AG09309 (cell line): ENCODE measurements at places on chromosomes 16 and 17.

DNA sequence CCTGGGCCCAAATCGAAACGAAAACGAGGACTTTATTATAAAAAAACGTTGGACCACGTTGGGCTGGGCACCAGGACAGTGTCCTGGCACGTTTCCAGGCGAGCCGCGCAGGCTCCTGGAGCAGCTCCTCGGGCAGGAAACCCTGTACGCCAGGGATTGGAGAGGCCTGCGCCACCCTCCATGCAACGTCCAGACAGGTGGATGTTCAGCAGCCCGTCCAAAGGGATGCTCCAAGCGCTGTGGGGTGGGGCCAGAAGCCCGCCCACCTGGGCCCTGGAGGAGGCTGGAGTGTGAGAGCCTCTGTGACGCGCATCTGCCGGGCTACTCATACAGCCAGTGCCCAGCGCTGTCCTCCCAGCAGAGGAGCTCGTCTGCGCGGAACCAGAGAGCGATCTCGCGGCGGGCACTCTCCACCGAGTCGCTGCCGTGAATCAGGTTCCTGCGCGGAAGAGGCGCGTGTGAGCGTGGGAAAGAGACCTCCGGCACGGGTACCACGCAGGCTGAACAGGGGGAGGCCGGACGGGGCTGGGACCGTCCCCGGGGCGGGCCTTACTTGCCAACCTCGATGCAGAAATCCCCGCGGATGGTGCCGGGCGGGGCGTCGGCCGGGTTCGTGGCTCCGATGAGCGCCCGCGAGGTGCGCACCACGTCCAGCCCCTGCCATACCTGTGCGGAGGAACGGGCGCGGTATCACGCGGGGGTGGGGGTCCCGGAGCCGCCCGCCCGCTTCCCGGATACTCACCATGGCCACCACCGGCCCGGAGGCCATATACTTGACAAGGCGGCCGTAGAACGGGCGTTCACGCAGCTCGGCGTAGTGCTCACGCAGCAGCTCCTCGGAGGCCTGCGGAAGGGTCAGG, 785 bp downstream of the NME3 start:
- DNase-seq = no peak

- no peak for DNase-seq
These were observed 3.3 kb downstream of the TBX4 start for GRCh38 chr17:61455324-61456060.

GRCh38 chr16:2834968-2835367, 4.9 kb downstream of the ZG16B start:
- no peak for DNase-seq

DNA sequence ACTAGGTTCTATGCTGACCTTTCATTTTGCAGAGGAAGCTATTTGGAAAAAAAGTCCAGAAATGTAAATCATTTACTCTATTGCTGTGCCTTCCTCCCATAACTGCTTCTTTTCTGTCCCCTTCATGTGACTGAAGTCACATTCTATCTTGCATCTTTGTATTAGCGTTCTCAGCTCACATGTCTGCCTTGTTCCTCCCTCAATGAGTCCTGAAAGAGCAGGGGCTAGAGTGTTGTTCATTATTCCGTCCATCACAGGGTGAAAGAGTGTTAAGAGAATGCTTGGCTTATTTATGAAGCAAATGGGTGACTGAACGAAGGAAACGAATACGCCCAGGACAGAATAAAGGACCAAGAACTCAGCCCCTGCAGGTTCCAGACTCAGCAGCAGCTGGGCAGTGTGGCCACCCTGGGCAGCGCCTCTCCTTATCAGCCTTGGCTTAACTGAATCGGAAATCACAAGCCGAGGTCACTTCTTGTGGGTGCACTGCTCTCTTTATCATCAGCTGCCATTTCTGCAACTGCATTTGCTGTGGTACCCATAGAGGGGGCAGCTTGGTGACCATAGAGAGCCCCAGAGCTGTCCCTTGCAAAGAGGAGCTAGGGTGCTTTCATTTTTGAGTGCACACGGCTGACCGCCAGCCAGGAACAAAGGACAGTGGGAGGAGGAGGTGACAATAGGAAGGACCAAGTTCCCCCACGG, 1.8 kb upstream of the PIK3R6 start:
- no peak for DNase-seq

GRCh38 chr16:68740628-68741346, 3.7 kb downstream of the CDH1 start:
- DNase-seq = no peak

- no peak for DNase-seq
These were observed 477 bp downstream of the CFAP20 start for GRCh38 chr16:58128711-58129096.

- no peak for DNase-seq
These were observed 60.9 kb upstream of the FAM20A start for GRCh38 chr17:68662037-68662432.

DNA sequence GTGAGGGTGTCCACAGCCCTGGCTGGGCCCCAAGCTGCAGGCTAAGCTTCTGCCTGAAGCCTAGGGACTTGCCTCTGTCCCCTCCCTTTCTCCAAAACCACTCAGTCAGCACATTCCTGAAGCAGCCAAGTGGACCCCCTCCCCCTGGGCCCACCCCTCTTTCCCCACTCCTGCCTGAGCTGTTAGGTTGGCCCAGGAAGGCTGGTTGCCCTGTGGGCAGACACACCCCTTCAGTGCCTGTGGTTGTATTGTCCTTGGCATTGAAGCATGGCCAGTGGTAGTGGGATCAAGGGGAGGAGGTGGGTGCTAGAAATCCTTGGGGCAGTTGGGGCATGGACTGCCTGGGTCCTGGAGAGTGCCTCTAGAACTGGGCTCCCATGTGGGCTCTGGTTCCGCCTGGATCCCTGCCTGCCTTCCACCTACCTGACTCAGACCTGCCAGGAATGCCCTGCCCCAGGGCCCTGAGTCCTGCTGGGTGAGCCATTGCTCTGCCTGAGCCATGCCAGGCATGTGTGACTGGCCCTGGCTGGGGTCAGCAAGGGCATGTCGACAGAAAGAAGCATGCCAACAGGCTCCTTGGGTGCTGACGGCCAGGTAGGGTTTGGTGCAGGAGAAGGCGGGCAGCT, 2.1 kb downstream of the TRAF4 start:
- DNase-seq = no peak

DNA sequence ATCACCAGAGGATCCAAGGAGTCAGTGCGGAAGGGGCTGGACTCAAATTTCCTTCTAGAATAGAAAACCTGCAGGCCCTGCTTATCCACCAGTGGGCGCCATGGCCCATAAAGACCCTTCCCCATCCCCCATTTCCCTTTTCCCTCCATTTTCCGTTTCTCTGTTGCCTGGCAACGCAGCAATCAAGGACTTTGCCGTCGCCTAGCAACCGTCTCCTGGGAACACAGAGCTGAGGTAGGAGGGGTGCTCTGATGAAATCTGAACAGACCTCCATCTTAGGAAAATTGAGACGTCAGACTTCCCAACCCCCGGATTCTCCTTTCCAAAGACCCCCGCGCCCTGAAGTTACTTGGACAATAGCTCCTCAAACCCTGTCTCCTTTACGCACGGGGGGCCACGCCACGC, 5.7 kb downstream of the DLG4 start:
- DNase-seq = no peak

DNA sequence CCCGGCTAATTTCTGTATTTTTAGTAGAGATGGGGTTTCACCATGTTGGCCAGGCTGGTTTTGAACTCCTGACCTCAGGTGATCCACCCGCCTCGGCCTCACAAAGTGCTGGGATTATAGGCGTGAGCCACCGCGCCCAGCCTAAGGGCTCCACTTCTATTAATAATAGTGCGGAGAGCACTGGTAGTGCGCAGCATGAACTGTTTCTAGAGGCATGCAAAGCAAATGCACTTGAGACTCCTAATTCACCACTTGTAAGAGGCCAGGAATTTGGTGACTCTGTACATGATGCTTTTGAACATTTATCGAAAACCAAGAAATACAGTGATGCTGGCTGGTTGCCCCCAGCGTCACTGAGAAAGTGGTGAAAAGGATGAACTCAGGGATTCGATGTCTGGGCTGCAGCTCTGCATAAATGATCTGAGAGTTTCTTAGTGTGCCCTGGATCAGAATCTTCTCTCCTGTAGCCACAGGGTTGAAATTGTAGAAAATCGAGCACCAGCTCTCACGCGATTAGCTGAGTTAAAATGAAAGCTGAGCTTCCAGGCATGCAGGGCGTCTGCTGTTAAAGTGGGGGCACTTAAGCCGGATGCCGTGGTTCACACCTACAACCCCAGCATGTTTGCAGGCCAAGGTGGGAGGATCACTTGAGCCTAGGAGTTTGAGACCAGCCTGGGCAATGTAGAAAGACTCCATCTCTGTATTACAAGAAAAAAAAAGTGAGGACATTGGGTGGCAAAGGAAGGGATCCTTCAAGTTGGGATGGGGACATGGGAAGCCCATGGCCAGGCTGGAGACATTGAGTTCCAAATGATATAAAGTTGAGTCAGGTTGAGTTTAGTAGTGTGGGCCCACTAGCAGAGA, 4.8 kb downstream of the RNF213 start:
- DNase-seq = no peak

DNA sequence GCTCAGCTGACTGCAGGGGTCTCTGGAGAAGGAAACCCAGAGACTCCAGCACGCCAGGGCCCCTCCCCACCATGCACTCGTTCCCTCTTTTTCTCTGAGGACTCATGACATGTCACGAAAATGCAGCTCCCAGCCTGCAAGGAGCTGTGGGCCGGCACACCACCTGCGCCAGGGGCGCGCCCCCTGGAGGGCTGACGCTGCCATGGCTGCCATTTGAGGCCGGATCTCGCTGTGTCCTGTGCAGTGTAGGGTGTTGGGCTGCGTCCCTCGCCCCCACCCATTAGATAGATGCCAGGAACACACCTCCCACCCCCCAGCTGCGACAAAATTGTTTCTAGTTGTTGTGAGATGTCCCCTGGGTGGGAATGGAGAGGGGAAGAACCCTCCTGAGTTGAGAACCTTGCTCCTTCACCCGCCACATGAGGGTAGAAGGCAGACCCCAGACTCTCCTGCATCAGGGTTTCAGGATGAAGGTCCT, 8.2 kb downstream of the SYNGR2 start:
- no peak for DNase-seq

- DNase-seq = no peak
These were observed 24.8 kb downstream of the MYO18A start for GRCh38 chr17:29155227-29155965.

GRCh38 chr17:59845595-59846393, 46.9 kb downstream of the TUBD1 start:
- no peak for DNase-seq

- DNase-seq = no peak
These were observed 25.3 kb downstream of the CDH13 start for GRCh38 chr16:82651921-82652601.

DNA sequence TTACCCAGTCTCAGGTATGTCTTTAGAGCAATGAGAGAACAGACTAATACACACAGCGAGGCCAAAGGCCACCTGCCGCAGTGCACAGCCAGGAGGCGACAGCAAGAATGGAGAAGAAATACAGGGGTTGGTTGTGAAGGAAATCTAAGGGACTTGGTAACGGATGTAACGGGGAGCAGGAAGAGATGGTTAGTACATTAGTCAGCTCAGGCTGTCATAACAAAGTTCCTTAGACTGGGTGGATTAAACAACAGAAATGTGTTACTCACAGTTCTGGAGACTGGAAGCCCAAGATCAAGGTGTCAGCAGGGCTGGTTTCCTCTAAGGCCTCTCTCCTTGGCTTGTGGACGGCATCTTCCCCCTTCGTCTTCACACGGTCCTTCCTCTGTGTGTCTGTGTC, 47.1 kb downstream of the TVP23C start:
- no peak for DNase-seq

- no peak for DNase-seq
These were observed 167.8 kb downstream of the KATNIP start for GRCh38 chr16:27717726-27718125.

DNA sequence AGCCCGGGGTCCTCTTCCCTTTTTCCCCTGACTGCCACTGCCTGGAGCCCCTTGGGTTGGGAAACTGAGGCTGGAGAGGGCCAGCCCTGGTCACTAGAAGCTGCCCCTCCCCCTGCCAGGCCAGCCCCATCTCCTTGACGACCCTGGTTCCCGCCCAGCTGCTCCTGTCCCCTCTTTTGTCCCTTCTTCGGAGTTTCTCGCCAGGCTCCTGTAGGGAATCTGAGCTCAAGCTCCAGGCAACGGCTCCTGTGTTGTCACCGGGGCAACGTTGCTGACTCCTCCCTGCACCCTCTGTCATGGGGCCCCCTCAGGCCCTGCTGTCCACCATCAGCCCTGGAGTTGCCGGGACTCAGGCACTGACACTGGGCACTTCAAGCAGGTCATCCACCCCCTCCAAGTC, 5.7 kb downstream of the LLGL1 start:
- DNase-seq = no peak

- no peak for DNase-seq
These were observed 11.5 kb downstream of the RMI2 start for GRCh38 chr16:11356573-11357331.

- no peak for DNase-seq
These were observed 308.7 kb upstream of the N4BP1 start for GRCh38 chr16:48918520-48919258.

GRCh38 chr17:39709319-39709997, 9.6 kb downstream of the ERBB2 start:
- DNase-seq = no peak

- DNase-seq = no peak
These were observed 147.9 kb downstream of the HS3ST3B1 start for GRCh38 chr17:14448818-14449217.

DNA sequence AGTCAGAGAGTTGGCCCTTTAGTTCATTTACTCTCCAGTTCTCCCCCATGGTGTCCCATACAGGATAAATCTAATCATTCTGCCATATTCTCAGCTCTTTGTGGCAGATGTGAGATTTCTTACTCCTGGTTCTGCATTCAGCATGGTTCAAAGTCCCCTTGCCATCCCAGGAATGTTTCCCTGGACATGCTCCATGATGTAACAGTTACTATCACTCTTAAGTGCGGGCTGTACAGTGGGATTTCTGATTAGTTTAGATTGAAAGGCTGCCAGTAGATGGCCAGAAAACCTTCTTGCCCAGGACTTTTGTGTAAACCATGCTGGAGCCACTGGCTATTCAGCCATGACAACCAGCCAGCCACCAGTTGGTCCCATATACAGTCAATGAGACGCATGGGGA, 10.4 kb downstream of the KRT37 start:
- DNase-seq = no peak

GRCh38 chr17:8725881-8726876, 18.5 kb downstream of the CCDC42 start:
- no peak for DNase-seq

DNA sequence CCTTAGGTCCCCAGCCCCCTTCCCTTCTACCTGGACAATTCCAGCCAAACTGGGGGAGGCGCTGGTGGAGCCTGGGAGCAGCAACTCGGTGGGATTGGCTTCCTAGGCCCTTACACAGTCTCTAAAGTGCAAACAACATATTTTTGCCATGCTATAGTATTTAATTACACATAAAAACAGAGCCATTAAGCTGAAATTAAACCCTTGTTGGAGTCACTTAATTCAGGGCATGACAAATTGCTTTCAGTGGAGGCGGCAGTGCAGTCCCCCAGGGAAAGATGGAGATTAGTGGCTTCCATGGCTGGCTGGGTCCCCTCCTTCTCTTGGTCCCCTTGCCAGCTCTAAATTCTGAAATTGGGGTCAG, 17.3 kb downstream of the IGFBP4 start:
- no peak for DNase-seq

GRCh38 chr17:9760266-9760665, 31.1 kb downstream of the DHRS7C start:
- DNase-seq = no peak
